ENCODE measurements at places on chromosomes 5 and 9.

- DNase-seq = no peak
These were observed 1.4 kb downstream of the MXD3 start for GRCh38 chr5:177310332-177310731.

- DNase-seq = no peak
These were observed 79.2 kb upstream of the SPRY4 start for GRCh38 chr5:142404046-142404477.

DNA sequence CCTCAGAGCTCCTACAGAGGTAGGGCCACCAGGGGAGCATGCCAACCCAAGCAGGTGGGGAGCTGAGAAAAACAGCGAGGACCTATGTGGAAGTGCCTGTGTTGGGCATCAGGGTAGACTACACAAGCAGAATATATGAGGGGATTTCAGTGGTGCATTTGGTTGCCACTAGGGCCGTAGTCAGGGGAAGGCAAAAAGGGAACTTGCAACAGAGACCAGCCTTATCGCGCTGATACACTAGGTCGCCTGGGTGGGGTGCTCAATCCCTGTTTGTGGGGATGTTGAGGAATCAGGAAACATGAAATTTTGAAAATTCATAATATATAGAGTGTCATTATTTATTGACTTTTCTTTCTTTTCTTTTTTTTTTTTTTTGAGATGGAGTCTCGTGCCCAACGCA lies 370.9 kb upstream of the PRR16 start:
- no peak for DNase-seq

- DNase-seq = no peak
These were observed 47.6 kb downstream of the ADAMTS6 start for GRCh38 chr5:65434122-65434521.

- DNase-seq = no peak
These were observed 49.2 kb downstream of the ROR2 start for GRCh38 chr9:91900797-91901177.

DNA sequence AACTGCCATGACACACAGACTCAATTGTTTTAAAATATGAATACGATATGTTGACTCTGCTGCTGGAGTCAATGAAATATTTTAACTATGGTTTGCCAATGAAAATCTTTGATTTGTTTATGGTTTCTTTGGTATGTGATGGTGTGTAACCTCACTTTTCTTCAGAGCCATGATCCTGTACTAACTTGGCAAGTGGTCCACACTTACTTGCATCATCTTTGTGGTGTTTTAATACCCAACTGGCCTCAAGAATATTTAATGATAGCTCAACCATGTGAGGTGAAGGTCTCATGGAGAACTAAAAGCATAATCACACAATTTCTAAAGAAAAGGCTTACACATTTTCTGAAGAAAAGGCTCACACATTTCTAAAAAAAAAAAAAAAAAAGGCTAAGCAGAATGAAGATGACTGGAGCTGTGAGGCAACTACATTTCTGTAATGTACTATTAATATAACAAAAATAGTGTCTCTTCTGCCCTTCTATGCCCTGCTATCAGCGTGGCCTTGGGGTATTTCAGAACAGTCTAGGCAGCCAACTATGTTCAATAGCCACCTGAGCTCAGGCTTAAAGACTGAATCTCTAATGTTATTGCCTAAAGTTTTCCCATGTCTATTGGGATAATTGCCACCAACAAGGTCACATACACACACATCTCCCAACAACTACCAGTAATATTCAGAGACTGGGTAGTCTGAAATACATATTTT lies 395.0 kb downstream of the MLLT3 start:
- DNase-seq = no peak

- no peak for DNase-seq
These were observed 18.5 kb downstream of the MRPS27 start for GRCh38 chr5:72301557-72301956.

GRCh38 chr5:1959725-1960581 lies 77.2 kb upstream of the IRX4 start:
- DNase-seq = no peak

DNA sequence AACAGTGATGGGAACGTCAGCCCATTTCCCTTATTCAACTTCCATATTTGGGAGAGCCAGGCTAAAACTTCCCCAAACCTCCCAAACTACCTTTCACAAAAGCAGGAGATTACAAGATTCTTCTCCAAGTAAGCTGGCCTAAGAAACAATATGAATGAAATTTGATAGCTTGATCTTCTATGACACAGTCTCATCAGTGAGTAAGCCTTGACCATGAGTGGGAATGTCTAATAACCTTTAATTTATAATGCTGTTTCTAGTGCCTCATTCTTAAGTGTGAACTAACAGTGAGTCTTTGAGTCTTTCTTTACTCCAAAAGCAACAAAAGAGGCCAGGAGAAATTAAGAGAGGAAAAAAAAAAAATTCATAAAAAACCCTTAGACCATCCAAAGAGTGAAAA lies 1379.9 kb downstream of the EFNA5 start:
- DNase-seq = no peak

DNA sequence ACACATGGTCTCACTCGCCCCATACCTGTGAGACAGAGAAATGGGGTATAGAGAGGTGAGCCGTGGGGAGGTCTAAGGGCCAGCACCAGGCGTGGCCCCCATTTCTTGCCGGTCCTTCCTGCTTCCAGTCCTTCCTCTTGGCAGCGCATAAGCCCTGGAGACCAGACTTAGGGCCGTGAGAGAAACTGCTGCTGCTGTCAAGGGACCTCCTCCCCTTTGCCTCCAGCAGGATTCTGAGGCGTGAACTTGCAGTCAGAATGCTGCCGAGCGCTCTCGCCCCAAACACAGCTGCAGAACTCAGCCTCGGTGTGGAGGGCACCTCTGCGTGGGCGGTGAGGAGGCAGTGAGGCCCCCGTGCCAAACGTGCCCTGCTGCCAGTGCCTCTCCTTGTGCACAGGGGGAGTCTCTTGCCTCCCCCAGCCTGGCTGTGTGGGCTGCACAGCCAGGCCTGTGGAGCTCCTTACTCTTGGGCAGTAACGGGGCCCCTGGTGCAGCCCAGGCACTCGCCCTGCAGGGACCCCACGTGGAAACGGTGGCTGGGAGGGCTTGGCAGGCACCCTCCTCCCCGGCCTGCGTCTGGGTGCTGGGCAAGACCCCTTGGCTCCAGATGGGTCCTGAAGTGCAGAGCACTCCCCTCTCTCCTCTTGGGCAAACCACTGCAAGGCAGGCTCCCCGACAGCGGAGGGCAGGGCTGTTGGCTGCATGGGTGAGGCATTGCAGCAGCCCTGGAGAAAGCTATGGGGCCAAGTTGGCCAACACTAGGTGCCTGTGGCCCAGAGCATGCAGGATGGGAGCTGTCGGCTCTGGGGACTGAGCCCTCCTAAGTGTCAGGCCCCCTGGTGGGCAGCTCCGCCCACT lies 85.4 kb downstream of the RXRA start:
- DNase-seq = no peak

- no peak for DNase-seq
These were observed 114.3 kb upstream of the IL12B start for GRCh38 chr5:159444441-159445082.

DNA sequence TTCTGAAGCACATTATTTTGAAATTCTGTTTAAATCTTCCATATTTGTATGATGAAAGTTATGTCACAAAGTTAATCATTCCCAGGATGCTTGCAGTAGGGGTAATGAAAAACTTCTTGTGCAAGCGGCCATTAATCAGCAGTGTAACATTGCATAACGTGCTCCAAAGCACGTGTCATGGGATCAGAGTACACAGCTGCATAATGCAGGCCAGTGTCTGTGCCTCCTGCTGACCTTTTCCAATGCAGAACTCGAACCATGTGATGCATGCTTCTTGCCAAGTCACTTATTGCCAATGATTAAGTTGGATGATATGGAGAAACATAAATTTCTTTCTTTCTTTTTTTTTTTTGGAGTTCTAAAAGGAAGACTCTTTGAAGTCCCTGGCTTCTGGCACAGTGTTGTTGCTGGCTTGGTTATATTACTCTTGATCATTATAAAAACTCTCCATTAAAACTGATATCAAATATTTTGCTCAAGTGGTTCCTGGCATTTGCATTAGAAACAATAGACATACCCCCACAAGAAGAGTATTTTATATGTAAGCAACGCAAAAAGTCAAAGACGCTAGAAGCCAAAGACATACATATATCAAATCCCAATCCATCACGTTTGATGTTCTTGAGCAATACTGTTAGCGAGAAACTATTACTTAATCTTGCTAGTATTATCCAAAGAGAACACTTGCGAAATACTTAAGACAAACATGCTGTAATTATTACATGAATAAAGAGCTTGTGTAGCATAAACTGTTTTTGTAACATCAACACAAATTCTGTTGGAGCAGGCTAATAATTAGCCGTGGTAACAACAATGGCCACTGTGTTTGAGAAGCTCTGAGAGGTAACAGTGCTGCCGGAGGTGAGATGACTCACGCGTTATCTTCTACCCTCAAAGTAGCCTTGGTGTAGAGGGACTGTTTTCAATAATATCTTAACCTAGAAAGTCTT lies 164.2 kb downstream of the AUH start:
- DNase-seq = no peak

DNA sequence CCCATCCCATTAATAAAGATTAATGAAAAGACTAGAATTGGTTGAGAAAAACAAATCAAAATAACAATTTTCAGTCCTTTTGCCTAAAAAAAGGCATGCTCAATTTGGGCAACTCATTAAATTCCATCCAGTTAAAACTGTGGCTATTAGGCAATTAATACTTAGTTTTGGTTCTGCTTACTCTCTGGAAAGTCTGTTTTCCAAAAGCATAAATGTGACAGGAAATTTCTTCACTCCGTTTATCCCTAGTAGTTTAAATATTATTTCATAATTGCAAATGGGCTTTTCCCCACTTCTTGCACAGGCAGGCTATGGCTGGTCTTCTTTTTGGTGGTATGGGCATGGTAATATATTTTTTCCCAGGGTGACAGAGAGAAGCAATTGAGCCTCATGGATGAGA lies 373.3 kb upstream of the KLF4 start:
- no peak for DNase-seq

DNA sequence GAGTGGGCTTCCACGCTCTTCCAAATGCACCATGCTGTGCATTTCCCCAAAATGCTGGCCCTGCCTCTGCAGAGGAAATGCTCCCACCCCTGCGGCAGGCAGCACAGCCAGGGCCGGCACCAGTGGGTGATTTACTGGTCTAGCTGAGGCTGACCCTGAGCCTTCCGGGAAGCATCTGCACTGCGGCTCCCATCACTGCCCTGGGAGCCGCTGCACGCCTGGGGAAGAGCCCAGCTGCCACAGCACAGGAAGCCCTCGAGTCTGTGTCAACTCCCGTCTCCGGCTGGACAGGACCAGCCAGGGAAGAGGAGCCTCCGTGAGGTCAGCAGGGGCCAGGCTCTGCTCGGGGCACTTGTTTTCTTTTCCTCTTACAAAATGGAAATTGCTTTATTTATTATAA lies 25.1 kb upstream of the EEIG1 start:
- no peak for DNase-seq

GRCh38 chr5:3033033-3033755 lies 281.7 kb upstream of the IRX2 start:
- no peak for DNase-seq

GRCh38 chr5:159854916-159855315 lies 61.4 kb upstream of the ADRA1B start:
- DNase-seq = no peak

GRCh38 chr5:160359816-160360215 lies 10.6 kb downstream of the C1QTNF2 start:
- no peak for DNase-seq

- no peak for DNase-seq
These were observed 180.6 kb downstream of the FGF18 start for GRCh38 chr5:171599957-171600612.

GRCh38 chr9:99140685-99141314 lies 35.9 kb downstream of the TGFBR1 start:
- no peak for DNase-seq

- no peak for DNase-seq
These were observed 56.4 kb upstream of the N4BP3 start for GRCh38 chr5:178056935-178057334.
